ENCODE measurements at places on chromosomes 1 and 21.

GRCh38 chr1:167746013-167746672, 24.4 kb downstream of the MPZL1 start:
- H3K4me3 ChIP-seq: no peak overlapping the region
- H3K4me1 ChIP-seq: peaks cover 12% of the 10 kb centered on the region
- DNase-seq: no peak
- no peak overlapping the region for H3K27ac ChIP-seq

- no peak for DNase-seq
- H3K4me1 ChIP-seq: peaks cover 2% of the 10 kb centered on the region
- no peak overlapping the region for H3K27ac ChIP-seq
- H3K4me3 ChIP-seq: no peak overlapping the region
- H3K27me3 ChIP-seq: peaks cover 3% of the 10 kb centered on the region
Observed at GRCh38 chr1:206843626-206844025, 21.8 kb upstream of the IL20 start.

DNA sequence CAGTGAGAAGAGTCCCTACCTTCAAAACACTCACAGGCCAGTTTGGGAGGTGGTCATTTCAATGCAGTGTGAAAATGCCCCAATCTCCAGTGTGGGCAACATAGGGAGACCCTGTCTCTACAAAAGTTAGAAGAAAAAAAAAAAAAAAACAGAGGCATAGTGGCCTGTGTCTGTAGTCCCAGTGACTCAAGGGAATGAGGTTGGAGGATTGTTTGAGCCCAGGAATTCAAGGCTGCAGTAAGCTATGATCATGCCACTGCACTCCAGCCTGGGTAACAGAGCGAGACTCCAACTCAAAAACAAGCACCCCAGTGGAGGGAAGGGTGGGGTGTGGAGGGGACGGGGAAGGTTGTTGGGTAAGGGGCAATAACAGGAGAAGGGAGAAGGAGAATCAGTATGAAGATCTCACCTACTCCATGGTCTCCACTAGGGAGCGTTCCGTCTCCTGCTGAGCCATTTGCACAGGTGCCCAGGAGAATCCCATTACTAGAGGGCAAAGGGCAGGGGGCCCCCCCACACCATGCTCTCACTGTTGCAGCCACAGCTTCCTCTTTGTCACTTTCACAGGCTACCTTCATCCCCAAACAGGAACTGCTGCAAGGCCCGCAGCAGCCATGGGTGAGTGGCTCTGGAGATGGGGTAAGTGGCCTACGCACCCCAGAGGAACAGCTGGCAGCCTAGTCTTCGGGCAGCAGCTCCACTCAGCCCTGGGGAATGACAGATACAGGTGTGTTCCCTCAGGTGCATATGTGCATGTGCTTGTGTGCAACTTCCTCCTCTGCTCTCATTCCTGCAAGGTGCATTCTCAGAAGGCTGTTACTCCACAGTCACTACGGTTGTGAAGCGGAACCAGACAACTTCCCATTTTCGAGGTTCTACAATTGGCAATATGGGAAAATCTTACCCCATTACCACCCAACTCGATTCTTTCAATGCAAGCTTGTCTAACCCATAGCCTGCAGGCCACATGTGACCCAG, 87.9 kb upstream of the LYST start:
- no peaks in the 10 kb centered on the region for H3K27me3 ChIP-seq
- no peak overlapping the region for H3K4me3 ChIP-seq
- peaks cover 51% of the 10 kb centered on the region for H3K4me1 ChIP-seq
- peak; percentile 54 for DNase-seq
- peak overlapping the region; percentile 87 for H3K27ac ChIP-seq
- H3K36me3 ChIP-seq: no peaks in the 10 kb centered on the region

GRCh38 chr1:211739671-211740411, 64.4 kb upstream of the NEK2 start:
- no peaks in the 10 kb centered on the region for H3K36me3 ChIP-seq
- H3K27ac ChIP-seq: peak overlapping the region; percentile 85
- H3K4me1 ChIP-seq: peaks cover 47% of the 10 kb centered on the region
- H3K27me3 ChIP-seq: no peaks in the 10 kb centered on the region
- no peak for DNase-seq

GRCh38 chr1:119811387-119811786, at the start of gene REG4:
TSS of gene REG4 (minus strand) at chr1:119811460. CDS start at chr1:119808769, 2,691 bp downstream.
- H3K27me3 ChIP-seq: peaks cover 37% of the 10 kb centered on the region
- DNase-seq: no peak
- no peak within 1 kb of the TSS for H3K27ac ChIP-seq
- no peaks in the 10 kb centered on the region for H3K36me3 ChIP-seq
- peaks cover 6% of the 10 kb centered on the region for H3K4me1 ChIP-seq

DNA sequence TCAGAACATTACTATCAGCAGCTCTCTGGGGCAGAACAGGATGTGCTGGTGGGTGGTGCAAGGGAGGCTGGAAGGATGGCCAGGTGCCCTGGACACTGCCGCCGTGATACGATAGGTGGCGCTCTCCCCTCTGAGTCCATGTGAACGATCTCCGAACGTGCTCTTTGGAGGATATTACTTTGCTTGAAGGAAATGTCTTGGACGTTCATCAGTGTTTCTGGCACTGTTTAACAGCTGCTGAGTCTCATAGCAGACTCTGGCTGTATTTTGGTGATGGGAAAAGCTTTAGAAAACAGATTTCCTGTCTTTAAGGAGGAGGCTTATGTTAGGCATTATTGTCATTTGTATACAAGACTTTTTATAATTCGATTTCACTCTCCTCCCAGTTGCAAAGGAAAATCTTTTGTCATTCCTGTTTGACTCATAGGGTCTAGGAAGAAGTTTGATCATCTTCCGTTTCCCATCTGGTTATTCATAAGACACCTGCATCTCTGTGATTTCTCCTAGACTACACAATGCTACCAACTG, 386.2 kb upstream of the ADGRL2 start:
- H3K36me3 ChIP-seq: no peaks in the 10 kb centered on the region
- H3K27me3 ChIP-seq: no peaks in the 10 kb centered on the region
- no peaks in the 10 kb centered on the region for H3K4me1 ChIP-seq

- H3K4me1 ChIP-seq: peaks cover 8% of the 10 kb centered on the region
- H3K4me3 ChIP-seq: no peak overlapping the region
- DNase-seq: peak; percentile 30
- H3K27ac ChIP-seq: no peak overlapping the region
- no peaks in the 10 kb centered on the region for H3K36me3 ChIP-seq
Observed at GRCh38 chr1:186183219-186183618, 191.8 kb downstream of the TPR start.

DNA sequence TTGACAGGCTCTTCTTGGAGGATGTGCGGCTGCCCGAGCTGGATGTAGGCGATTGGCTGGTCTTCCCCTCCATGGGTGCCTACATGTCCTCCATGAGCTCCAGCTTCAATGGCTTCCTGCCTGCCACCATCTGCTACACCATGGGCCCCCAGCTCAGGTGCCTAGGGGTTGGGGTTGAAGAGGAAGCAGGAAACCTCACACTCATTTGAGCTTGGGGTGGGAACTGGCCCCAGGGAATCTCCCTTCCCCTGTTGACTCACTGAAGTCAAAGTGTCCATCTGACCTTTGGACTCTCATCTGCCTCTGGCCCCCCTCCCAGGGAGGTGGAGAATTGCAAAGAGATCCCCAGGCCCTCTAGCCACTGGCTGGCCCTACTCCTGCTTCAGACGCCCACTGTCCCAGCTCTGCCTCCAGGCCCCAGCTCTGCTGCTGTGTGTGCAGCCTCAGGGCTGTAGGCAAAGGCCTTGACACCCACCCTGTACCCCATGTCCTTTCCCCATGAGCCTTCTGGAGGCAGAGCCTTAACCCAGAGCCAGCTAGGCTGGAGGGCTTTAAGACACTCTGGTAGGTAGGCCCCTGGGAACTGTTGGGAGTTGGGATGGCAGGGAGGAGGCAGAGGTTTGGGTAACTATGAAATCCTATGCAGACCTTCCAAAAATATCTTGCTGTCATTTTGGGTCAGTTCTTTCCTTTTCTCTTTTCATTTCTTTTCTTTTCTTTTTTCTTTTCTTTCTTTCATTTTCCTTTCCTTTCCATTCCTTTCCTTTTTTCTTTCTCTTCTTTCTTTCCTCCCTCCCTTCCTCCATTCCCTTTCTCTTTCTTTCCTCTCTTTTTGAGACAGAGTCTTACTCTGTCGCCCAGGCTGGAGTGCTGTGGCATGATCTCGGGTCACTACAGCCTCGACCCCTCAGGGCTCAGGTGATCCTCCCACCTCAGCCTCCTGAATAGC, 66.9 kb upstream of the TINAGL1 start:
- H3K27ac ChIP-seq: no peak overlapping the region
- no peaks in the 10 kb centered on the region for H3K36me3 ChIP-seq
- peaks cover 18% of the 10 kb centered on the region for H3K4me1 ChIP-seq
- no peak for DNase-seq
- H3K4me3 ChIP-seq: no peak overlapping the region
- no peaks in the 10 kb centered on the region for H3K27me3 ChIP-seq

DNA sequence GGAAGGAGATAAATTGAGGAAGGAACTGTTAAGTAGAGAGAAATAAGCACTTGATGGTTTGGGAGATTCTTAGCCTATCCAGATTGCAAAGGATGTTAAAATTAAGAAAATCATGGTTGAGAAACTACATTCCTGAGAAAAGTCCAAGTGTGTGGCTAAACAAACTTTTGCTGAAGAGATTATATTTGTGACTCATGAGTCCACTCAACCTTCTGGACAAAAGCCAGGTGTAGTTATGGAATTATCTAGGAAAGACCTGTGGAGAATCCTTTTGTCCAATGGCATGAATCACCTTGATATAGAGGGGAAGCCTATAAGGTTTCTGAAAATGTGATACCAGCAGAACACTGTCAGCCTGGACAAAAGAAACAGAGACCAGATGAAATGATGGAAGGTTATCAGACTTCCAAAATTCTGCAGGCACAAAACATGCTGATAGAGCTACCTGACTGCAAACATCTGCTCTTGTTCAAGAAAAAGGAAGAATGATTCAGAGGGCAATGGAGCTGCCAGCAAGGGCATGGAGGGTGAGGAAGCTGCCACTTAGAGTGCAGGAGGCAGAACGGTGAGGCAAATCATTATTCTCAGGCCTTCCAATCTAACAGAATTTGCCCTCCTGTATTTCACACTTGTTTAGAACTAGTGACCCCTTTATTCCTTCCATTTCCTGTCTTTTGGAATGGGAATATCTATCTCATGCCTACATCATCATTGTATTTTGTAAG, 300.6 kb upstream of the PRMT6 start:
- H3K27me3 ChIP-seq: no peaks in the 10 kb centered on the region
- H3K4me1 ChIP-seq: no peaks in the 10 kb centered on the region

DNA sequence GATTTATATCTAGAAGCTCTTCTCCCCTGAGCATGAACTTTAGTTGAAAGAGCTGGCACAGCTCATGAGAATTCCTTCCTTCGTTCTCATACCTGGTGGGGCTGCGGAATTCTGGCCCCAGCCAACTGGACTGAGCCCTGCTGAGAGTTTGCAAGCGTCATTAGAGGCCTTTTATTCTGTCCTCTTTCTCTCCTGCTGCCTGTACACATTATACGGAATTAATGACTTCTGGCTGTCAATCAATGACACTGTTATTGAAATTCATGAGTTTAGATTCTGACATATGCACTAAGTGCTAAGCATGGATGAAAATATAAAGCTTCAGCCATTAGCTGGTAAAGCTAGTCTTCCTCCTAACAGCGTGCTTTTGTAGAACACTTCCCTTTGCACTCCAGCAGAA, 27.5 kb downstream of the KAZN start:
- H3K36me3 ChIP-seq: no peaks in the 10 kb centered on the region
- H3K4me3 ChIP-seq: no peak overlapping the region
- H3K4me1 ChIP-seq: no peaks in the 10 kb centered on the region
- no peaks in the 10 kb centered on the region for H3K27me3 ChIP-seq

DNA sequence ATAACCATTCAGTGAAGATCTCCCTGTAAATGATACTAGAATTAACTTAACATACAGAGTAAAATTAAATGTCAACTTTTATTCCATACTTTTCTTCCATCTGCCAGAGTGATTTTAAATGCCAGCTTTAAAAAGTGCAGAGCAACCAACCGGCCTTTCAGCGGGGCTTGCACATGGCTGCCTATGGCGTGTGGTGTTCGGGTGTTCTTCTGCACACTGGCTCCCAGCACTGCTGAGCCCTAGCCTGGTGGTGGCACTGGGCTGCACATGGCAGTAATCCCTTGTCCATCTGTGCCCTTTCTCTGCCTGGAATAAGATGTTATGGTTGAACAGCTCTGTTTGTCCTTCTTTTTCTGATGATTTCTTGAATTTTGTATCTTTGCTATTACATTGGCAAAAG, 156.3 kb downstream of the SNX7 start:
- no peak overlapping the region for H3K4me3 ChIP-seq
- H3K4me1 ChIP-seq: peaks cover 10% of the 10 kb centered on the region

DNA sequence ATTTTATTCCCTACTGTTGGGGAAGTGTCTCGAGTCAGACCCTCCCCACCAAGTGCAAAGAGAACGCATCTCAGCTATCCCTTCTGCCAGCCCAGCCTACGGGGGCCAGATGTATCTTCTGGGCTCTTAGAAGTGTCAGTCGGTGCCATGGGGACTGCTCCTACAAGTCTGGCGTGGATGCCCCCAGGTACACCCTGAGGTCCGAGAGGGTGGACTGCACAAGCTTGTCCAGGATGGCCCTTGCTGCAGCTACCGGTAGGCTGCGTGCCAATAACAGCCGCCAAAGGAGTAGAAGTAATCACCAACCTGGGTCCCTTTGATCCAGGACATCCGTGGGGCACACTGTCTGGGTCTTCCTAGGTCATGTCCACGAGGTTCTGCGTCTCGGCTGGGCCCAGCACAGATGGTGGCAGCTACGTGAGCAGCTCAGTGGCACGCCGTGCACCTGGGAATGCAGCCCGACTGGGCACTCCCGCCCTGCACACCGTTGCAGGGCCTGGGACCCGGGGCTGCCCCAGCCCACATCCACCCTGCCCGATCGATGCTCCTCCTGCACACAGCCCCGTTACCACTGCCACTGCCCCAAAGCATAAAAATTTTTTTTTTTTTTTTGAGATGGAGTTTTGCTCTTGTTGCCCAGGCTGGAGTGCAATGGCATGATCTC, 8.8 kb upstream of the SSU72 start:
- H3K4me1 ChIP-seq: no peaks in the 10 kb centered on the region
- peaks cover 16% of the 10 kb centered on the region for H3K27me3 ChIP-seq
- no peak overlapping the region for H3K4me3 ChIP-seq
- no peaks in the 10 kb centered on the region for H3K36me3 ChIP-seq

GRCh38 chr21:27196651-27197050, 229.8 kb upstream of the ADAMTS5 start:
- DNase-seq: no peak
- H3K27me3 ChIP-seq: no peaks in the 10 kb centered on the region
- H3K27ac ChIP-seq: no peak overlapping the region
- H3K36me3 ChIP-seq: no peaks in the 10 kb centered on the region
- H3K4me1 ChIP-seq: no peaks in the 10 kb centered on the region

GRCh38 chr1:159921251-159921650, 4.1 kb downstream of the TAGLN2 start:
- H3K4me3 ChIP-seq: peak overlapping the region; percentile 92
- no peak for DNase-seq
- H3K27ac ChIP-seq: peak overlapping the region; percentile 98
- H3K27me3 ChIP-seq: no peaks in the 10 kb centered on the region

GRCh38 chr1:109265016-109265415, 15.7 kb downstream of the CELSR2 start:
- no peaks in the 10 kb centered on the region for H3K27me3 ChIP-seq
- H3K4me1 ChIP-seq: peaks cover 3% of the 10 kb centered on the region
- H3K4me3 ChIP-seq: no peak overlapping the region
- no peak overlapping the region for H3K27ac ChIP-seq

GRCh38 chr1:225480825-225481434, 53.1 kb upstream of the LBR start:
- peaks cover 12% of the 10 kb centered on the region for H3K36me3 ChIP-seq
- H3K27me3 ChIP-seq: no peaks in the 10 kb centered on the region
- peak; percentile 55 for DNase-seq
- H3K4me1 ChIP-seq: peaks cover 23% of the 10 kb centered on the region
- no peak overlapping the region for H3K4me3 ChIP-seq
- H3K27ac ChIP-seq: no peak overlapping the region

All from activated naive CD8-positive, alpha-beta T cell treated with anti-CD3 and anti-CD28 coated beads for 36 hours (primary cell).